ENCODE measurements at places on chromosomes 12 and 14.

DNA sequence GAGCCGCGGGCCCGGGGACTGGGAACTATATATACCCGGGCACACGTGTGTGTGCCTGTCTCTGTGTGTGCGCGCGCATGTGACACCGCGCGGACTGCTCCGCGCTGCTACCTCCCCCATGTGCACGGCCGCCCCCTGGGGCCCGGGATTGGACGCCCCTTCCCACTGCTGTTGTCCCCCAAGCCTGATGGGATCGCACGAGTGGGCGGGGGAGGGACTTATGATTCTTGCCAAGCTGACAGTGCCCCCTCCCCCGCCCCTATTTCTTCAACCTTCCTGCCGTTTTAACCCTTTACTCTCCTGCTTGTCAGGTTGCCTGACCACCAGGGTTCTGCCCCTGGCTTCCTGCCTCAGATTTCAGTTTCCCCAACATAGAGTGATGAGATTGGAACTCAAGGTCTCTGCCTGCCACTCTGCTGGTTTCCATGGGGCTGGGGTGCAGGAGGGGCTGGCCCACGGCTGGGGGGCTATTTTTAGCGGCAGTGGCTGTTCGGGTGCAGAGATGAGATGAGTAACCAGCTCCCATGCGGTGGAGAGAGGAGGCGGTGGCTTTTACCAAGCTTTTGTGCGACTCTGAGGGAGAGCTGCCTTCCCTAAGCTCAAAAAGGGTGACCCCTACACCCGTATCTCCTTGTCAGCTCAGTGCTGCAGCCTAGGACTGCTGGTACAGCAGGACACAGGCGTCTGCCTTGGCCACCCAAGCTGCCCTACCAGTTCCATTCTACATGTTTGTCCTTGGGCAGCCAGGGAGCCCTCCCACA is at the start of gene DDN:
Gene DDN, minus strand, starts transcription at position 5 of the 761 bp plus-strand sequence. CDS start 88 bp downstream, outside the sequence.
- DNase-seq = no peak

GRCh38 chr12:123991372-123991951 is 18.4 kb downstream of the ZNF664 start:
- DNase-seq = no peak

GRCh38 chr14:65790172-65790815 is 377.8 kb downstream of the FUT8 start:
- no peak for DNase-seq

DNA sequence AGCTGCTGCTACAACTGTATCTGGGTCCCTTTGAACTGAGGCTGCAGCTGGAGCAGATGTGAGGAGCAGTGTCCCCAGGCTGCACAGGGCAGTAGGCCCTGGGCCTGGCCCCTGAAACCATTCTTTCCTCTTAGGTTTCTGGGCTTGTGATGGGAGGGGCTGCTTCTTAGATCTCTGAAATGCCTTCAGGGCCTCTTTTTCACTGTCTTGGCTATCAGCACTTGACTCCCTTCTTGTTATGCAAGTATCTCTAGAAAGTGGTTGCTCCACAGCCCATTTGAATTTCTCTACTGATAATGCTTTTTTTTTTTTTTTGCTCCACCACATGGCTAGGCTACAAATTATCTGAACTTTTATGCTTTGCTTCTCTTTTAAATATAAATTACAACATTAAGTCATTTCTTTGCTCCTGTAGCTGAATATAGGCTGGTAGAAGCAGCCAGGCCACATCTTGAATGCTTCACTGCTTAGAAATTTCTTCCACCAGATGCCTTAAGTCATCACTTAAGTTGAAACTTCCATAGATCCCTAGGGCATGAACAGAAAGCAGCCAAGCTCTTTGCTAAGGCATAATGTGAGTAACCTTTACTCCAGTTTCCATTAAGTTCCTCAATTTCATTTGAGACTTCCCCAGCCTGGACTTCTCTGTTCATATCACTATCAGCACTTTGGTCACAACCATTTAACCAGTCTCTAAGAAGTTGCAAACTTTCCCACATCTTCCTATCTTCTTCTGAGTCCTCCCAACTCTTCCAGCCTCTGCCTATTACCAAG is 41.1 kb downstream of the ACSM4 start:
- no peak for DNase-seq

DNA sequence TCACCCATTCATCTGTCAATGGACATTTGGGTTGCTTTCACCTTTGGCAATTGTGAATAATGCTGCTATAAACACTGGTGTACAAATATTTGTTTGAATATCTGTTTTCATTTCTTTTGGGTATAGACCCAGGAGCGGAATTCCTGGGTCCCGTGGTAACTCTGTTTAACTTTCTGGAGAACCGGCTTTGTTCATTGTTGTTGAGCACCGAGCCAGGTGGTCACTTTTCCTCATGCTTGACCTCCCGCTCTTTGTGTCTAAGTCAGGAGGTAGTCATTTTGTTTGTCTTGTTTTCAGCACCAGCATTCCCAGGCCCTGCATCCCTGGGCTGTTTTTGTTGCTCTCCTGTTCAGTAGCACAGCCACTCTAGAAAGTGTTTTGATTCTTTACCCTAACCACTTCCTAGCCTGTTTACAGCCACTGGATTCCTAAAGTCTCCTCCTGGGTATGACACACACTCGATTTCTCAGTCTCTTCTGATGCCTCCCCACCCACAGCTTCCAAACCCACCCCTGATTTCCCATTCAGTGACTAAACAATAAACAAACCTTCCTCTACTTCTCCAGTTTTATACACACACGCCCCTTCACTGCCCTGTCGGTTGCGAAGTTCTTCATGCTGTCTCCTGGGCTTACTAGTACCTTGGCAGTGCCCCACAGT is 37.9 kb downstream of the B4GALNT3 start:
- no peak for DNase-seq

- no peak for DNase-seq
Measured at GRCh38 chr12:90828621-90829020, 126.4 kb downstream of the CCER1 start.

GRCh38 chr14:30420515-30420914 is 138.4 kb upstream of the G2E3 start:
- DNase-seq = no peak

All from NCI-H2081 treated with DMSO at 0.1 percent for 48 hours (cell line).